NCI-H1105 (cell line): ENCODE measurements at places on chromosomes 2 and 18.

DNA sequence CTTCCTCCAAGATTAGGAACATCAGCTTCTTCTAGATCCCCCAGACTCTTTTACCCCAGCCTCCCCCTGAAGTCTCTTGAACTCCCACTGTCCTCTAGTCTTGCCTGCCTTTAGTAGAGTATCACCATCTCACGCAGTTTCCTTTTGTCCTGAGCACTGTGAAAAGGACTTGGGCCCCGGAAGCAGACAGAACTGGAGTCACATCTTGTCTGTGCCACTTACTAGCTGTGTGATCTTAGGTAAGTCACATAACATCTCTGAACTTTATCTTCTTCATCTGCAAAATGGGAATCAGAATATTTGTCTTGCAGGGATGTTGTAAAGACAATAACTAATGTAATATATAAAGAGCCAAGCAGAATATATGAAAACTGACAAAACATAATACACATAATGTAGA, 8.4 kb upstream of the TRABD2A start:
- DNase-seq: no peak

DNA sequence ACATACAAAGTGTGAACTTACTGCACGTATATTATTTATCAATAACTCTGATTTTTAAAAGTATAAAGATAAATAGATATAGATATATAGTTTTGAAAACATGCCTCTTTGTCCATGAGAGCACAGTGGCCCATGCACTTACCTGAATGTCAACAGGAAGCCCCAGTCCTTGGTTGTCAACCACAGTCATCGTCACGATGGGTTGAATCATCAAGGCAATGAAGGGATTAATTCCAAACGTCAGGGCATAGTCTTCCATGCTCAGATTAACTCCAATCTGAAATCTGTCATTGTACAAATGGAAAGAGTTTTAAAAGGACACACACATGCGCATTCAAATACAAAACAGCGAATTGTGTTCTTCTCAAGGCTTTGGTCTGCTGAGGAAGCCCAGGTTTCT, 15.5 kb downstream of the SCYGR4 start:
- no peak for DNase-seq

DNA sequence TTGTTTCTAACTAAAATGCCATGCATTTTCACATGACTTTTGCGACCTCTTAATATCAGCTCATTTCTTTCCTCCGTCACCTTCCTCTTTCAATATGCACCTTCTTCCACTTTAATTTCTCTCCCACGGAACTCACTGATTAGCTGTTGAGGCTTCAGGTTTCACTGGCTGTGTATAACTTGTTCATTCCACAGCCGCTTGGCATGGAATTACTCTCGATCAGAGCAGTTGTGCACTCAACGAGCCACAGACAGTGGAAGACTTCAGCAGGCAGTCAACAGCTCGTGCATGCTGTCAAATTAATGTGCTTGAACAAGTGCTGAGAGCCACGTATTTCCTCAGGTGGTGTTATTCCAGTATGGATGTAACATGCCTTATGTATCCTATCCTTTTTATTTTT, 491.2 kb upstream of the DDX18 start:
- no peak for DNase-seq

- DNase-seq: peak; percentile 24
Observed at GRCh38 chr2:45778720-45779171, 127.3 kb downstream of the PRKCE start.

DNA sequence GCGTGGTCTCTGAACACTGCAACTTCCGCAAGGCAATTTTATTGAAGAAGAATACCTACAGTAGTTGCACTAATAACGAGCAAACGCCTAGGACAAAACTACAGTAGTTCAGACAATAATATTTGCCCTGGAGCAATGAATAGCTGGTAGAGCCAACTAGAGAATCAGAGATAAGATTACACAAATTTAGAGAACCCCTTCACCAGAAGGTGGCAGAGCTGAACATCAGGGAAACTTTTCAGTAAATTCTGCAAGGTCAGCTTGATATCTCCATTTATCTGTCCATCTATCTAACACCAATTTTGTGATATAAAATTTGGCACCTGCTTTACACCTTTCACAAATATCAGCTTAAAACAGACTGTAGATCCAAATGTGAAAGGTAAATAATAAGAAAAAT, 43.8 kb downstream of the CDH19 start:
- DNase-seq: peak; percentile 43

GRCh38 chr2:57725337-57725947, 321.2 kb upstream of the VRK2 start:
- no peak for DNase-seq

DNA sequence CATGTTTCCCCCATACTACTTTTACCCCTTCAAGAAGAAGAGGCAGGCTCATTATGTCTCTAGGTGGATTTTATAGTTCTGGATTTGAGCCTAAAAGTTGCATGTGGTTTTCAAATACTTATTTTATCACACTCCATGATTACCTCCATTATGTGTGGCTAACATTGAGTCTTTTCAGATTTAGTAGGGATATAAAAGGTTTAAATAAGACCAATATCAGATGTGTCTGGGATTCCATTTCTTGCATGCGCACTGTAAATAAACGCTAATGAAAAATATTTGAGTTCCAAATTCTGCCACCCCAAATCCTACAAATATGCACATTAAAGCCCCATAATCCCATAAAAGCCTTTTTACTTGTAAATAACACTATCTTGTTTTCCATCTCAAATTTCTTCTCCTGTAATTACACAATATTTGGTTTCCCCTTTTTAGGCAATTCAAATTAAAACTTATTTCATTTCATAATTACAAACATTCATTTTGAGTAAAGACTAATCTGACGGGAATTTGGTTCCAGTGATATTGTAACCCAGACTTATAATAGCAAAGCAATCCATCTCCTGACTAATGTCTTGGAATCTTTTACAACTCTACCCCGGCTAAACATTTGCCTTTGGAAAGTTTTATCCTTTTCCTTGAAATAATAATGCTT, 600.0 kb downstream of the SLC4A3 start:
- no peak for DNase-seq

DNA sequence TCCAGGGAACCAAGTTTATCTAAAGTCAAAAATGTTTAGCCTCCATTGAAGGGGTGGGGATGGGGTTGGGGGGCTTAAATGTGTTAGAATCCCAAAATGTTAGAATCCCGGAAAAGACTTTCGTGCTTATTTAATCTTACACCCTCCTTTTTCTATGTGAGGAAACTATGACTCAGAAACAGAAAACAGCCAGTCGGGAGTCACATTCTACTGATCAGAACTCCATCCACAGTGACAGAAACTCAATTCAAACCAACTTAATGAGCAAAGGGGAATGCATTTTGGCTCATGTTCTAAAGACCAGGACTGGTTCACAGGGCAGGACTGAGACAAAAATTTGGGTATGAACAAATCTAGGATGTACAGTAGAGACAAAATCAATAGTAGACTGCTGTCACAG, 31.9 kb upstream of the AFTPH start:
- DNase-seq: no peak

GRCh38 chr2:188378371-188378950, 86.8 kb downstream of the GULP1 start:
- no peak for DNase-seq

DNA sequence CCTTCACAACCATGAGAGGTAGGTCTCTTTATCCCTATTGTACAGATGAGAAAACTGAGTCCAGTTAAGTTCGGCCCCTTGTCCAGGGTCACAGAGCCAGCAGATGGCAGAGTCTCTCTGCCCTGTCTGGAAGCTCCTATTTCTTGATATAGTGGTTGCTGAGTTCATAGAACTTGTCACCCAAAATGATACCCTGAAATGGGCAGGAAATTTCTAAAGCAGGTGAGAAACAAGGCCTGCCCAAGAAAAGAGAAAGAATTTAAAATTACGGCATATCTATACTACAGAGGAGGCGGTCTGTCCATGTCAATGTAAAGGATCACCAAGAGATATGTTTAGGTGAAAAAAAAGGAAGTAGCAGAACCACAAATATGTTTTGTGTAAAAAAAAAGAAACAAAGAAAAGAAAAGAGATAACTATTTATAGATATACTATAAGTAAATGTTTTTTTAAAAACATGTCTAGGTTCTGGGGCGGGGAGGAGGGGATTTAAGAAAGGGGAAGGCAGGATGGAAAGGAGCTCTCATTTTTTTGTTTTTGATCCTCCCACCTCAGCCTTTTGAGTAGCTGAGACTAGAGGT, 39.8 kb downstream of the MYO7B start:
- DNase-seq: no peak

DNA sequence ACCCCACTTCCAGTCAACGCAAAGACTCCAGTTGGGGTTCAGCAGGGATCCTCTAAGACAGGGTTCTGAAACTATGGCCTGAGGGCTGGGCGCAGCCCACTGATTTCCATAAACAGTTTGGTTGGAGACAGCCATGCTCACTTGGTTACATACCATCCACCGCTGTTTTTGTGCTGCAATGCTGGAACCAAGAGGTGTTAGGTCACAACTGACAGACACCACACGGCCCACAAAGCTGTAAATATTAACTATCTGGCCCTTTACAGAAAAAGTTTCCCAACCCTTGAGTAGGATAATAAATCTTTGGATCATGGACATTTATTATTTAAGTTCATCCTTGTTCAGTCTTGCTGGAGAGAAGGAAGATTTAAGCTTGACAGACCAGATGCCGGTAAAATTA, 8.4 kb upstream of the CD226 start:
- no peak for DNase-seq

- no peak for DNase-seq
Observed at GRCh38 chr18:45197526-45197970, 417.7 kb upstream of the SLC14A2 start.

DNA sequence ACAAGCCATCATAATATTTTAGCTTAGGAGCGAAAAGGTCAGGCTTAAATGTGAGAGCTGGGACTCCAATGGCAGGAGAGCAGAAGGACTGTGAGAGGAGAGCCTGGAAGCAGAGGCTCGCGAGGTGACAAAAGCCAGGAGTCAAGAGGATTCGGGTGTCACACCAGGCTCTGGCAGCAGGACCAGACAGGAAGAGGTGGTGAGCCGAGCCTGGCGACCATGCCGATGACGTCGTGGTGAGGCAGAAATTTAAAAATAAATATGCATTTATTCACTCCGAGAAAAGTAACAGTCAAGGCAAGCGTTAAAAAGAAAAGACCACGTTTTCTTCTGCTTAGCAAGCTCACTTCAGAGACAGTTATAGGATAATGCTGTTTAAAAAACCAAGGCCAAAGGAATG, 31.3 kb upstream of the ZNF236 start:
- no peak for DNase-seq
